ENCODE measurements at places on chromosomes 5 and 9.
A peak's percentile ranks its signal among the peaks of the same experiment; 100 is the strongest.

DNA sequence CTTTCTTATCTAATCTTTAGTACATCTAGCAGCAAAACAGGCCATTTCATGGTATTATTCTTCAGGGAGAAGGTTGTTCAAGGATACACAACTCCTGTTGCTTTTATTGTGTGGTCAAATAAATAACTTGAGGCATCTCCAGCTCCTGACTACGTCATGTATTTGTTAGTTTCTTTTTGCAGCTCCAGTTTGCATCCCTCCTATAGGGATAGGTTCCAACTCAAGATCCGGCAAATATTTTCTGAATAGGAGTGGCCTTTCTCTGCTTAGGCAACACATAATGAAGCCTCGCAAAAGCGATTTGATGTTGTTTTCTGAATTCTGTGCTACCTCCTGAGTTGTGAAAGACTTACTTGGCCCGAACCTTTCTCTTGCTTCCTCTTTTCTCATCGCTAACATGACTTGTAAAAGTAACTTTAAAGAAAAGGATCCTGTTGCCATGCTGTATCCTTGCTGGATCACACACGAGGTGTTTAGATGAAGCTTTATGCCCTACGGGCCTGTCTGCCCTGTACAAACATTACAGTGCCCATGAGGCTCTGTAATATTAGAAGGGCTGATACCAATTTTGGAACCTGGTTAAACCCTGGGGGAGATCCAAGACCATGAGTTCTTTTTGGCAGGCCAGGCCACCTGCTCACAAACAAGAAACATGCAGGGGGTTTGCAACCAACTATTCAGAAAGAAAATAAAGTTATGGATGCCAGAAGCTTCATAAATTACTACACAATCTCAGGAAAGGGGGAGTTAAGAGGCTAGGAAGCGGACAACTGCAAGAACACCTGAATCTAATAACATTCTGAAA, 149.8 kb upstream of the FGF10 start:
- DNase-seq, result no peak

DNA sequence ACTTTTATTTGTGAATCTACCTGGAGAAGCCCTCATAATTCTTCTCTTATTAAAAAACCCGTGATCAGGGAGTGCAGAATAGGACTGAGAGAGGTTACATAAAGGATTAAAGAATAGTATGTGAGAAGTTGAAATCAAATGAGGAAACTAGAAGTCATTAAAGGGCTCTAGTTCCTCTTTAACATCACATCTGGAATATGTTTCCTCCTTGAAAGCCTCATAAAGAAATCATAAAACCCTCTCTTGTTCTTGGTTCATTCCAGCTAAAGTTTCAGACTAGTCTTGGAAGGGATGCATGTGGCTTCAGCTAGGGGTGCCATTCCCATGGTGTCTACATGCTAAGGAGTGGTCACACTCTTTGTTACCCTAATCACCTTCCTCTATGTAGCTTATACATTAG, 5.7 kb upstream of the C5orf46 start:
- no peak for DNase-seq

DNA sequence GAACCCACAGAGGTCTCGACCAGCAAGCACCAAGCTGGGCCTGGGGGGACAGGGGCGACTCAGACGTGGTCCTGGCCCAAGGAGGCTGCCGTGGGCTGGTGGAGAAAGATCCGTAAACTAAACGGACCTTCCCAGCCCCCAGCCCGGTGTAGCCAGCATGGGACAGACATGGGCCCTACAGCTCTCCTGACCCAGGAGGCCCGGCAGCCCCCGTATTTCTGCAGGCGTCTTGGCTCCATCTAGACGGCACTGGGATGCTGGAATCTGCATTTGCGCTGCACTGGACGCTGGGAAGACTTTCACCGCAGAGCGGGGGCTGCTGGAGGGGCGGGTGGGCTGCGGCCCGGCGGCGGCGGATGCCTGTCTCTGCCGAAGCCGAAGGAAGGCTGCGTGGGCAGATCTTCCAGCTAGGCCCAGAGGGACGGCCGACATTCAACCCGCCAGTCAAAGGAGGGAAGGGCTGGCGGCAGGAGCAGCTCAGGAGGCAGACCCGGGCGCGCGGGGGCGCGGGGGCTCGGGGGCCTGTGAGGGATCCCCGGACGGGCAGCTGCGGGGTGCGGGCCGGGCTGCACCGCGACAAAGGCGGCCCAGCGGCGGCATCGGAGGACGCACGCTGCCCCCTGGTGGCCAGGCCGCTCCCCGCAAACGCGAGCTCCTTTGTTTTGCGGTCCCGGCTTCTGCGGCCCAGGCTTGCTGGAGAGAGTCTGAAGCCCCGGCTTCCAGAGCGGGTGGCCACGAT, 266.2 kb downstream of the NSG2 start:
- DNase-seq, result peak; percentile 80

- DNase-seq, result no peak
Measured at GRCh38 chr9:116900543-116900942, 213.4 kb downstream of the TRIM32 start.

GRCh38 chr9:75397836-75398235, 309.5 kb downstream of the OSTF1 start:
- no peak for DNase-seq

DNA sequence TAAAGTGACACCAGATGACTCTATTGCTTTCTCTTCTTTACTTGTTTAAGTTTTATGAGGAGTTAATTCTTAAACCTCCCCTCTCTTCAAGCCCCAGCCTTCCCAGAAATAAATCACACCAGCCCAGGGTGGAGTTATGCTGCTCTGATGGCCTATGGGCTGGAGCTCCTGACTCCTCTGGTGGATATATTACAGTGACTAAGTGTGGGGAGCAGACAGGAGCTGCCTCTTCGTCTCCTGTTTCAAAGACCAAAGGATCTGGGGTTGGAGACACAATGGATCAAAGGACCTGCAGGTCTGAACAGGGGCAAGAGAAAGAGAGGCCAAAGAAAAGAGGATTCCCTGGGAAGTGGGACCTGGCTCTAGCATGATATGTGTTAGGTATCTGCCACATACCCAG, 312.0 kb upstream of the MSX2 start:
- no peak for DNase-seq

DNA sequence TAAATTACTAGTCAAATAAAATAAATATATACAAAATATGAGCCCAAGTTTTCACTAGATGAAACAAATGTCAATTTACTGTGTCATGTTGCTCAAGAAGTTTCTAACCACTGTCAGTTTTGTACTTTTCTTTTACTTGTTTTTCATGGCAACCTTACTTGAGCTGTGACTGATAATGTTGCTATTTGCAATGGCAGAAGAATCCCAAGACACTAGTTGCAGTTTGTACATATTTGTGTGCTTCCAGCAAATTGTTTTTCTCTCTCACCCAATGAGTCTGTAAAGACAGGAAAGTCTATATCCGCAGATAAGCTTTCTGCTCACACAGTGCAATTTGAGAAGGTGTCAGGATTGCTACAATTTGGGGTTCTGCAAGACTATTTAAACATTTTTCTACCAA, 338.6 kb upstream of the PCSK5 start:
- no peak for DNase-seq

DNA sequence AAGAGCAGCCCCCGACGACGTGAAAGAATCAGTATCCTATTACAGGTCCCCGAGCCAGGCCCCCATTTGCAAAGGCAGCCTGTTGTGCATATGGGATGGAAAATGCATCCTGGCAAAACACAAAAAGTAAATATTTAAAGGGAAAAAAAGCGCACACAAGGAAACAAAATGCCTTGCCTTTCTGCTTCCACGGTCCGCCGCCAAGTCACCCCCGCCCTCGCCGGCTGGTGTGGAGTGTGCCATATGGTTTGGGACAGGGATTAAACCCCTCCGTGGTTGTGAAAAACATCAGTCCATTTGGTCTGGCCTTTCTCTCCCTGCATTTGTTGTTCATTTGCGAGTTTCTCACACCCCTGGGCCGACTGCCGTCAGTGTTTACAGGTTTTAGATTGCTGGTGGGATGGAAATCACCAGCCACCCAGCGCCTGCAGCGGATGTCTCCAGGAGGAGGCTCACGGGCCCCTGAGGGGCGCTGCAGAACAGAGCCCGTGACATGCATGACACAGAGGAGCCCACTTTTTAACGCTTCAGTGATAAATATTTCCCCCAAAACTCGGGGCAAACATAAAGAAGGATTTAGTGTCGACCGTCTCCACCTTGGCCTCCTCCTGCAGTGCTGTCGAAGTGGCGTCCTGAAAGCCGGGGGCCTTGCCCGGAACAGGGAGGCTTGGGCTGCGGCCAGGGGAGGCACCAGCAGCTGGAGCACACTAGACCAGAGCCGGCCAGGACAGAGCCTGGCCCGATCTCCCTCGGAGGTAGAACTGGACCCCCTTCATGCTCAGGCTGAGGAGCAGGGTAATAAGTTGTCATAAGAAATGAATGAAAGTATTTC, 161.5 kb downstream of the HSD17B3 start:
- no peak for DNase-seq

- DNase-seq, result no peak
Measured at GRCh38 chr9:115116421-115117284, 1.3 kb downstream of the TNC start.

Data from NCI-H526 (cell line).